ENCODE measurements at places on chromosomes 13 and 19.

DNA sequence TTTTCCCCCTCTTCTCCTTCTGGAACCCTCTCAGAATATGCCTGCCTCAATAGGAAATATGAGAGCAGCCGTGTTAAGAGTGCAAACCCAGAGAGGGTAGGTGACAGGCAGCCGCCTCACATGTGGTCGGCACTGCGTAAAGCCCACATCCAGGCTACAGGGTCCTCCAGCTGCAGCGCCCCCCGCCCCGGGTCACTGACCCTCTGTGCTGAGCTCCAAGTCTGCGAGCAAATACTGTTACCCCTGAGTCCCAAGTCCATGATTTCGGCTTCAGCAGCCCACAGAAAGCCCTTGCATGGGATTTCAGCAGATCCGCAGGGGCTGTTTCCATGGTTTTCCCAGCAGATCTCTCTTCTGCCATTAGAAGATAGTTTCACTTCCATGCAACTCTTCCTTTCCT is 186.9 kb upstream of the IRS2 start:
- no peaks in the 10 kb centered on the region for H3K4me1 ChIP-seq
- no peak for DNase-seq
- H3K27me3 ChIP-seq: peaks cover 3% of the 10 kb centered on the region
- peaks cover 10% of the 10 kb centered on the region for H3K36me3 ChIP-seq

DNA sequence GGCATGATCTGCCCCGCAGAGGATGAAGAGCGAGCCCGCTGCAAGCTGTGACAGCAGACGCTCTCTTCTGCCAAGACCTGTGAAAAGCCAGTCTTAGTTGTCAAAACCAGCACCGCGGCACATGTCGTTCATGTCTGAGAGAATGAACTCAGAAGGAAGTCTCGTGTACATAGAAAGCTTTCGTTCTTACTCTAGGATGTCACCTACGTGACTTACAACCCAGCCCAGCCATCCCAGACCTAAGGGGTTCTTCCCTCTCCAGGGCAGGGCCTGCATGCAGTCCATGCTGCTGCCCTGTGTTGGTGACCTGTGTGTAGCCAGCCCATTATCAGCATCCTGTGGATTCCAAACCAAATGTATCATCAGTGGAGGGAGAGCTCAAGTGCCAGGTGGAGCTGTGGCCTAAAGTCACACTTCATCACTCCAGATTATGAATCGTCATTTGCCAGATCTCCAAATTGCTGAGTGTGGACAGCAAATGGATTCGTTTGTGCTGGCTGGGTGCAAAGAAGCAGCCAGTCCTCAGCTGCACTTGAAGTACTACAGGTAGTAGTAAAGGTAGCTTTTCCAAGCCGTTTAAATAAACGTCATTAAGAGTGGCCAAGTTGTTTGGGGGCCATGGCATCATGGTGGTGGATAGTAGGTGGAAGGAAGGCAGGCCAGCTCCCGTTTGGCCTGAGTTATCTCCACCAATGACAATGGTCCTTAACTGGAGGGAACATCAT is 73.9 kb upstream of the GPR183 start:
- H3K4me3 ChIP-seq: no peak overlapping the region
- no peak for DNase-seq
- H3K27ac ChIP-seq: no peak overlapping the region
- peaks cover 11% of the 10 kb centered on the region for H3K36me3 ChIP-seq

- no peak overlapping the region for H3K4me3 ChIP-seq
- no peak for DNase-seq
- peaks cover 16% of the 10 kb centered on the region for H3K4me1 ChIP-seq
- no peaks in the 10 kb centered on the region for H3K36me3 ChIP-seq
- H3K27me3 ChIP-seq: no peaks in the 10 kb centered on the region
Measured at GRCh38 chr13:25802579-25802978, 249.2 kb downstream of the SHISA2 start.

DNA sequence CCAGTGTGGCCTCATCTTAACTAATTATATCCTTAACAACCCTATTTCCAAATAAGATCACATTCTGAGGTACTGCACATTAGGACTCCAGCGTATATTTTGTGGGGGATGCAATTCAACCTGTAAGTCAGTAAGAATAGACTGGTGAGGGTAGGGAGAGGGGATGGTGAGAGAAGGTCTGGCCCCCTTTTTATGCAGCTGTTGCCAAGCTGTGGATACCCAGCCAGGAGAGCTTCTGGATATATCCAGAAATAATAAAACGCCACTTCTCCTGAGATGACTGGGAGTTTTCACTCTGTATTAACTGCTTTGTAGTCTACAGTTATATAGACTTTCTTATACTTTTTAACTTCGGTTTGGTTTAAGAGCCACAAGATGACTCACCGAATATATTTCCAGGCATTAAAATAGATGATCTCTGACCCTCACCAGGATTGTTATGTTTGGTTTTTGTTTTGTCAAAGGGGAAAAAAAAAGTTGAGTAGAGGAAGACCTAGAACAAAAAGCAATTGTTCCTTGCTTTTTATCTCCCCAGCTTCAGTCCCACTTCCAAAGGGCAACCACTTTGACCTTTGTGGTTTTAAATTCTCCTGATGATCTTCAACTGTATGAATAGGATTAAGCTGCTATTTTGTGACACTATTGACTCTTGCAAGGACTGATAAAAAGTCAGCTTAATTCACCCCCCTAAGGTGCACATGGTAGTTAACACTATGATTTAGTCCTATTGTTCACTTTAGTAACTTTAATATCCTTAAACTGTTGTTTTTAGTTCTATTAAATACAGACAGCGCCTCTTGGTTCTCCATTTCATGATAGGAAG is 3.1 kb upstream of the NEK3 start:
- peaks cover 6% of the 10 kb centered on the region for H3K36me3 ChIP-seq
- H3K4me1 ChIP-seq: peaks cover 64% of the 10 kb centered on the region
- H3K27me3 ChIP-seq: no peaks in the 10 kb centered on the region
- H3K27ac ChIP-seq: peak overlapping the region; percentile 92

DNA sequence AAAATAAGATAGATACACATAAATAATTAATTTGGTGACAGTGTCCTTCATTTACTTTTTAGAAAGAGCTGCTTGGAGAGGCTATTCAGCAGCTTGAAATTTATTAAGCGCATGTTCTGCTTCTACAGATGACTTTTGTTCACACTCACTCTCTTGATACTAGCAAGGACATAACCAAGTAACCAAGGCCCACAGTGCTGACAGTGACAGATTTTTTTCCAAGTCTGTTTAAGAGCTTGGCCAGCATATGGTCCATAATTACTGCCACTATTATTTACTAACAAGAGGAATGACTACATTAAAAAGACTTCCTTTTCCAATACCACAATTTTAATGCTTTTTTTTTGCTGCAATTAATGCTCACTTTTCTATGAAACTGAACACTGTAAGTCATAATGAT is 673.7 kb upstream of the MIR17HG start:
- H3K4me1 ChIP-seq: no peaks in the 10 kb centered on the region
- no peak for DNase-seq
- H3K27ac ChIP-seq: no peak overlapping the region

- H3K36me3 ChIP-seq: peaks cover 8% of the 10 kb centered on the region
- DNase-seq: no peak
- peaks cover 25% of the 10 kb centered on the region for H3K27me3 ChIP-seq
- H3K4me3 ChIP-seq: peak overlapping the region; percentile 81
- H3K27ac ChIP-seq: no peak overlapping the region
Measured at GRCh38 chr19:35755550-35756376, 1.1 kb downstream of the HSPB6 start.

GRCh38 chr19:11269408-11269807 is 7.1 kb upstream of the DOCK6 start:
- H3K36me3 ChIP-seq: peaks cover 3% of the 10 kb centered on the region
- peaks cover 14% of the 10 kb centered on the region for H3K27me3 ChIP-seq
- H3K27ac ChIP-seq: peak overlapping the region; percentile 99
- DNase-seq: no peak
- H3K4me1 ChIP-seq: peaks cover 42% of the 10 kb centered on the region

DNA sequence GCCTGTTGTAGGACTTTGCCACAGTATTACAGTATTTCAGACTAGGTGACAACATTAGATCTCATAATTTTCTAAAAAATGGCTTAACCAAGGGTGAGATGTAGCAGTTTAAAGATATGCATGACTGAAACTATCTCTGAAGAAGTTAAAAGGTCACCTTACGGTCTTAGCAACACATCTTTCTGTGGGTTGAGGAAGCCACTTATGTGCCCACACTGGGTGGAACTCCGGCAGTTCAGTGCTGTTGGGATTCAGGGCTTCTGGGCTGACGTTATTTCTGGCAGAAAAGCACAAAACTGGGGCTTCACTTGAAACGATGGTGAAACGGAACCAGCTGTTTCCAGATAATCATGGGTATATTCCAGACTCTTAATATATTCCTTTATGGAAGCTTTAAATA is 697.3 kb downstream of the PCDH9 start:
- no peaks in the 10 kb centered on the region for H3K36me3 ChIP-seq
- no peaks in the 10 kb centered on the region for H3K4me1 ChIP-seq
- no peak overlapping the region for H3K4me3 ChIP-seq
- H3K27me3 ChIP-seq: no peaks in the 10 kb centered on the region
- DNase-seq: no peak
- H3K27ac ChIP-seq: no peak overlapping the region

- peaks cover 18% of the 10 kb centered on the region for H3K27me3 ChIP-seq
- no peak for DNase-seq
- peak overlapping the region; percentile 94 for H3K4me3 ChIP-seq
- H3K36me3 ChIP-seq: peaks cover 26% of the 10 kb centered on the region
Measured at GRCh38 chr19:6392221-6393073, 517 bp downstream of the GTF2F1 start.

- H3K4me1 ChIP-seq: peaks cover 22% of the 10 kb centered on the region
- peak overlapping the region; percentile 98 for H3K4me3 ChIP-seq
- peaks cover 26% of the 10 kb centered on the region for H3K27me3 ChIP-seq
- DNase-seq: peak; percentile 33
Measured at GRCh38 chr13:113297370-113298042, 467 bp downstream of the LAMP1 start.

DNA sequence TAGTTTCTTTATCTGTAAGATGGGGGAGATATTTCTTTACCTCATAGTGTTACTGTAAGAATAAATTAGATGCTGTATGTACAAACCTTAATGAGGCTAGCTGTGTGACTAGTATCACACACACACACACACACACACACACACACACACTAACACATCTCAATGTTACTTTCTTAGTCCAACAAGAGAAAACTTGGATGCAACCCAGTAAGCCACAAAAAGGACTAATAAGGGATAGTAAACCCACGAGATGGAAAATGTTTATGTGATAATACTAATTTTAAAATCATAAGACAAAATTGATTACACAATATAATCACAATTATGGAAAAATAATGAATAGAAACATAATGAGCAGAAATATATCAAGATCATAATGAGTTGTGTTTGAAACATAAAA is 437.7 kb upstream of the ZNF507 start:
- H3K27me3 ChIP-seq: peaks cover 1% of the 10 kb centered on the region
- H3K36me3 ChIP-seq: no peaks in the 10 kb centered on the region
- H3K4me1 ChIP-seq: no peaks in the 10 kb centered on the region
- DNase-seq: no peak
- no peak overlapping the region for H3K4me3 ChIP-seq

DNA sequence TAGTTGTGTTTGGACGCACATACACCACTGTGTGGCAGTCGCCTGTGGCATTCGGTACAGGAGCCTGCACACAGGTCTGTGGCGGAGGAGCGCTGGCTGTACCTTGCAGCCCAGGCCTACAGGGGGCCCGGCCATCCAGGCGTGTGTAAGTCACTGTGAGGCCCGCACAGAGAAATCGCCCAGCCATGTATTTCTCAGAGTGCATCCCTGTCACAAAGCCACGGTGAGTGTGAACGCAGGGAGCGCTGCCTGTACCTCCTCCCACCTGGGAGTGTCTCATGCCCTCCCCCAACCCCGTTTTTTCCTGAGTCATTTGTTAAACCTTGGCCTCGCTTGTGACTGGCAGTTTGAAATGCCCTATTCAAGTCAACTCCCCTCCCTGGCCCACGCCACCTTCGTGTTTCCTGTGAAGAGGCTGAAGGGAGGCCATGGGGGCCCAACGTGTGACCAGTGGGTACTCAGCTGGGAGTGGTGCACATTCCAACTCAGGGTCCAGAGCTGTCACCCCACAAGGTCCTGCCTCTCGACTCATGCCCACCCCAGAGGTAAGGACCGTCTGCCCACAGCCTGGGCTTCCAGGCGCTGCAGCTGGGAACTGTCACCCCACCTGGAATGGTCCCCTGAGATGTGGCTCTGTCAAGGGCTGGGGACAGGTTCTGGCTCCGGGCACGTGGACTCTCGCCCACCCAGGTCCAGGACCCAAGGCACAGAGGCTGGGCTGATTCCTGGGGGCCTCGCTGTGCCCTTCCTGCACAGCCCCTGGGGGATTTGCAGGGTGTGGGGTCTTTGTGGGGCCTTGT is 11.6 kb upstream of the RASA3 start:
- H3K4me1 ChIP-seq: peaks cover 10% of the 10 kb centered on the region
- H3K36me3 ChIP-seq: no peaks in the 10 kb centered on the region
- H3K27me3 ChIP-seq: no peaks in the 10 kb centered on the region
- DNase-seq: peak; percentile 57

Measured in endothelial cell (in vitro differentiated cells).